ENCODE measurements at places on chromosomes 13 and 19.
A peak's percentile ranks its signal among the peaks of the same experiment; 100 is the strongest.

GRCh38 chr13:27024776-27025492 is 146.7 kb downstream of the USP12 start:
- DNase-seq = no peak

- peak; percentile 46 for DNase-seq
Observed at GRCh38 chr19:52660981-52661380, 22.8 kb upstream of the ZNF83 start.

GRCh38 chr13:111117961-111118360 is 2.9 kb downstream of the ARHGEF7 start:
- DNase-seq = no peak

GRCh38 chr13:37134411-37135041 is 29.1 kb upstream of the CSNK1A1L start:
- peak; percentile 99 for DNase-seq

GRCh38 chr13:28318496-28318895 is 176.4 kb downstream of the FLT1 start:
- no peak for DNase-seq

DNA sequence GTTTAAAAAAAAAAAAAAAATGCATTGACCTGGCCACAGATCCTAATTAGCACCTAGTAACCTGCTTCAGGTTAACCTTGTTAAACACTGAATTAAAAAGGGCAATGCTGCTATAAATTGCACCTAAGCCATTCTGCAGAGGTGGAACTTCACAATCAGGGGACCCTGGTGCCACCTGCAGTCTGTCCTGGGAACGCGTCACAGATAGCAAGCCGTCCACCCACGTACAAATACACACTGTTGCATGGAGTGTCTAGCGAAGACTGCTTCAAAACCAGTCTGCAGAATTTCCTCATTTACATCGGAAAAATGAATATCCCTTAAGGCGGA is 169.3 kb downstream of the COL4A1 start:
- no peak for DNase-seq

- no peak for DNase-seq
Observed at GRCh38 chr19:12833738-12834565, 427 bp downstream of the RTBDN start.

DNA sequence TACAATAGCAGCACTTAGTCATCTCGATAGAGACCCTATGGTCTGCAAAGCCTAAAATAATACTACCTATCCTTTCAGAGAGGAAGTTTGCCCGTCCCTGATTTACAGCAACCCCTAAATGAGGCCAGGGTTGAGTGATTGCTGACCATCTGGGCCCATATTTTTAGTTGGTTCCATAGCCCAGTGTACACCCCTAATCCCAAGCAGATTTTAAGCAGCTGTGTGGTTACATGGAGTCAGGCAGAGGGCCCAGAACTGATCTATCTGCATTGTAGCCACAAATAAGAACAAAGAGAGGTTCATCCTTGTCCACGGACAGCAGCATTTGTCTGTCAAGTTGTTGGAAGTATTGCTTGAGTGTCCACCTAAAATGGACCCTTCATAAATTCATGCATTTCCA is 148.2 kb downstream of the DCT start:
- DNase-seq = no peak

GRCh38 chr13:69796256-69796655 is 311.4 kb upstream of the ATXN8OS start:
- DNase-seq = no peak

DNA sequence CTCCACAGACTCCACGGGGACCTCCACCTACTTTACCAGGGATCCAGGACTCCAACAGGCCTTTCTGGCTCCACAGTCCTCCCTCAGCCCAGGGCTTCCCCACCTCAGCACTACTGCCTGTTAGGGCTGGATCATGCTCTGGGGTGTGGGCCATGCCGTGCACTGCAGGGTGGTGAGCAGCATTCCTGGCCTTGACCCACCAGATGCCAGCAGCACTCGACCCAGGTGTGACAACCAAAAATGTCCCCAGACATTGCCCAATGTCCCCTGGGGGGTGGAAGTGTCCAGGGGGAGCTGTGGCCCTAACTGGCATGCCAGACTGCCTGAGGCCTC is 42.0 kb downstream of the EPS15L1 start:
- no peak for DNase-seq

DNA sequence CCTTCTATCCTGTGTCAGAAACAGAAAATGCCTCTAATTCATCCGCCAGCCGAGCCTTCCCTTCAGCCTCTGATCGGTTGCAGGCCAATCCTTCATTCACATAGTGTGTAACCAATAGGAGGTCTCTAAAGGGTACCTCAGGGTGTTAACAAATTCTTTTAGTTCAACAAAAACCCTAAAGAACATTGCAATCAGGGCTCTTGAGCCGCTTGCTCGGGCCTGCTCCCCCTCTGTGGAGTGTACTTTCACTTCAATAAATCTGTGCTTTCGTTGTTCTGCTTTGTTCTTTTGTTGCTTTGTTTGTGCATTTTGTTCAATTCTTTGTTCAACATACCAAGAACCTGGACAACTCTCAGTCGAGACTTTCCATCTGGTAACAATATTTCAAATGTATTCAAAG is 366.5 kb downstream of the KCTD12 start:
- no peak for DNase-seq

- DNase-seq = peak; percentile 36
Observed at GRCh38 chr13:41004875-41005693, 14.0 kb downstream of the ELF1 start.

DNA sequence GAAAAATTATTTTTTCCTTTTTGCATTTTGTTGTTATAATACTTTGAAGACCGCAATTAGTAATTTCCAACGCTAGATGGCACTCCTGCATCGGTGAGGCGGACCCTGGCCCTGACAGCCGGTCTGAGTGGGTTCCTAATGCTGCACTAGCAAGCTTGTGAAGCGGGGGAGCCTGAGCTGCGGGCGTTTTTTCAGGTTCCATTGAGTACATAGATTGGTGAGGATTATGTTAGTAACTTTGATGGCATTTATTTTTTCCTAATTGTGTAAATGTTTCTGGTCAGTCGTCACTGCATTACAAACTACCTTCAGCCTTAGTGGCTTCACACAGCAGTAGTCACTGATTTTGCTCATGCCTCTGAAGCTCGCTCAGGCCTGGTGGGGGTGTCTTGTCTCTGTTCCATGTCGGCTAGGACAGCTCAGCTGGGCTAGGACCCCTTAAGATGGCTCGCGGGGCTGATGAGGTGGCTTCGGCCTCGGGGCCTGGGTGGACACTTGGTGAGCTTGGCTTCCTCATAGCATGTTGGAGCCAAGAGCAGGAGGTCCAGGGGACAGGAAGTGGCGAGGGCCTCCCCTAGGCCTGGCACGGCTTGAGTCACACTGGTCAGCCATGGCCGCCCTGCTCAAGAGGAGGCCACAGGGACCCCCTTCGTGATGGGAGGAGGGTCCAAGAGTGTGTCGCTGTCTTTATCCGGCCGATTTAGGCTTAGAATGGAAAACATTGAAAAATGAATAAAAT is 25.0 kb downstream of the ERCC5 start:
- peak; percentile 86 for DNase-seq

GRCh38 chr19:23345838-23346237 is 49.4 kb downstream of the ZNF91 start:
- DNase-seq = no peak

- no peak for DNase-seq
Observed at GRCh38 chr13:106786006-106786563, 218.1 kb upstream of the ARGLU1 start.

- DNase-seq = no peak
Observed at GRCh38 chr19:39708594-39708993, 4.3 kb downstream of the LGALS14 start.

DNA sequence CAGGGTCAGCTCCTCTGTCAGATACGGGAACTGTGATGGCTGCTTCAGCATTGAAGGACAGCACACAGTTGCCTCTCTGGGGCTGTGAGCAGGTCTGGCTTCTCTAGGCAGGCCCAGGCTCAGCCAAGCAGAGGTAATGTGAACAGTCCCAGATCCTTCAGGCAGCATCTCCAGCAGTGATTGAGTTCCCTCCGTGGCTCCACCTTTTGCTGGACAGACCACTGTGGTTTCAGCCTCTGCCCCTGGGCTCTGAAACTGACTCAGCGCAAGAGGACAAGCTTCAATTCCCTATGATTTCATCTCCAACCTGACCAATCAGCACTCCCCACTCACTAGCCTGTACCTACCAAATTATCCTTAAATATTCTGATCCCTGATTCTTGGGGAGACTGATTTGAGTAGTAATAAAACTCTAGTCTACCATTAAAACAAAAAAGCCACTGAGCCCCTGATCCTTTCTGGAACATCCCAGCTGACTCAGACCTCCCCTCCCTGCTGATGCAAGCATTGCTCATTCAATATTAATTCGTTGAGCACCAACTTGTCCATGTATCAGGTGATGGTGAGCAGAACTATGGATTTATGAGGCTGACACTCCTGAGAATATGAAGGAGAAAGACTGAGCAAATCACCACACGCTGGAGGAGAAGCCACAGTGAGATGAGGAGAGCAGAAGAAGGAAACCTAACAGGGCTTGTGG is 16.7 kb downstream of the GSX1 start:
- no peak for DNase-seq

DNA sequence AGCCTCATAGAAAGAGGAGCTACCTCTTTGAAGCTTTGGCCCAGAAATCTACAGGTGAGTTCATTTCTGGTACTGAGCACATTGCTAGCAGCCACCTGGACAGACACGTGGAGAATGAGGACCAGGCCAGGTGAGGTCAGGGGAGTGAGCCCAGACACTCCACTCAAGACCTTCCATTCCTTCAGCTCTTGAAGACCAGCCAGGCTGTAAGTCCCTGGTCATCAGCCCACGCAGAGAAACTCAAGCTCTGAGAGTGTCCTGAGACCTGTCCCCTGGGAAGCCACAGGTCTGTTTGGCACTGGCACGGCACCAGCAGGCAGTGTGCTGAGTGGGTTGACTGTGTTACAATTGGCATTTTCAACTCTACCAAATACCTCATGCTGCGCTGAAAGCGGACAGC is 27.4 kb downstream of the C13orf42 start:
- no peak for DNase-seq

GRCh38 chr19:34430738-34431625 is 2.8 kb downstream of the UBA2 start:
- peak; percentile 77 for DNase-seq

GRCh38 chr13:111472083-111472482 is 151.6 kb downstream of the TEX29 start:
- no peak for DNase-seq

DNA sequence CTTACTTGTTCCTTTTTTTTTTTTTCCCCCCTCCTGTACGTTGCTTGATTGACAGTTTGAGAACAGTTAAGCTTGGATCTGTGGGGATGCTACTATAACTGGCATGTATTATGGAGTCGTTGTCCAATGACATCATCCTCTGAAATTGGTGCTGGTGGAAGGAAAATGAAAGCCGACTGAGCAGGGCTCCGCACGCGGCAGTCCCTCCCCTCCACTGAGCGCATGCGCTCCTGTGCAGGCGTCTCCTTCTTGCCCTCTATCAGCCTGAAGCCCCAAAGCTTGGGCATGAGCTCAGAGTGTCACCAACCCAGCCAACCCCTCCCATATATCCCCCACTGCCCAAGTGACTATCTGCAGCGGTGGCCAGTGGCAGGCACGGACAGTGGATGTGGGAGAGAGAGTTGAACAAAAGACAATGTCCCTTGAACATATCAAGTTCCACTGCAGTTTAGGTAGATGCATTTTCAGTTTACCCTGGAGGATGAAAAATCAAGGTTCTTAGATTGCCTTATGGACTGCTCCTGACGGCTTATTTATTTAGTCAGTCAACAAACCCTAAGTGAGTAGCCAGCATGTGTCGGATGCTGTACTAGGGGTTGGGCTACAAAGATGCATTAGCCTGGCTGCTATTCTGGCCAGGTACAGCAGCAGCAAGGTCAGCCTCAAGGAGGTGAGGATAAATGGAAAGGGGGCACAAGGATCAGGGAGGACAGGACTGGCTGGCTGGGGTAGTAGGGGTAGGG is 20.8 kb downstream of the MBNL2 start:
- DNase-seq = no peak

DNA sequence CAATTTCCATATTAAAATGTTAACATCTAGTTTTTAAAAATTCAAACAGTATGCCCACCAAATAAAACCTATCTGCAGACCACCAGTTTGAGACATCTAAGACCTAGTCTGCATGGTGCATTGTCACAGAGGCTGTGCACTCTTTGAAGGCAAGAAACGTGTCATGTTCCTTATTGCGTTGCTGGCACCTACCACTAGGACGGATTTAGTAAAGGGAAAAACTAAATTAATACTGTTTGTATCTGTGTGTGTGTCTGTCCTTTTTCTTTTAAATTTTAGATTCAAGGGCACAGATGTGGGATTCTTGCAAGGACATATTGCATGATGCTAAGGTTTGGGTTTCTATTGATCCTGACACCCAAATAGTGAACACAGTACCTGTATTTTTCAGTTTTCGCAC is 481.4 kb downstream of the UQCRFS1 start:
- no peak for DNase-seq

DNA sequence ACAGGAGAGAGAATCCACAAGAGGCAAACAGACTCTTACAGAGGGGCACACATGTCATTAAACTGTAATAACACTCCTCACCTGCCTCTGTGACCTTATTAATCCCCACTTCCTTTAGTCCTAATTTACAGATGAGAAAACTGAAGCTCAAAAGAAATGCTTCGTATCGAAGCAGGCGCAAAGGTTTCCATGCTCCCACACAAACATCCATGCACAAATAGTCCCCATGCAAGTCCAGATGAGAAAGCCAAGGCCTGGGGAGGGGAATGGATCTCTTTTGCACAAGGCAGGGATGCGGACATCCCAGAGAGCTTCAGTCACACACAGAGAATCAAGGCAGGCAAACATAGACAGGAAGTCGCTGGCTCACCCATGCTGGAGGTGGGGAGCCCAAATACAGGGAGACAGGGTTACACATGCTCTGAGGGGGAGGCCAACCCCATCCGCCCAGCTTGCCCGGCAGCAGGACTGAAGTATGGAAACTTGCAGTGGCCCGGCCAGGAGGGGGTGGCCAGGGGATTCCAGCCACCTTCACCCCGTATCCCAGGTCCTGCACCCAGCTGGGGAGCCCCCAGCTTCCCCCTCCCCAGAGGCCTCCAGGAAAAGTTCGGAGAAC is 468 bp downstream of the S1PR5 start:
- no peak for DNase-seq

GRCh38 chr13:59748046-59748445 is 415.7 kb downstream of the DIAPH3 start:
- no peak for DNase-seq

- DNase-seq = no peak
Observed at GRCh38 chr13:39682310-39682709, 26.8 kb downstream of the COG6 start.

DNA sequence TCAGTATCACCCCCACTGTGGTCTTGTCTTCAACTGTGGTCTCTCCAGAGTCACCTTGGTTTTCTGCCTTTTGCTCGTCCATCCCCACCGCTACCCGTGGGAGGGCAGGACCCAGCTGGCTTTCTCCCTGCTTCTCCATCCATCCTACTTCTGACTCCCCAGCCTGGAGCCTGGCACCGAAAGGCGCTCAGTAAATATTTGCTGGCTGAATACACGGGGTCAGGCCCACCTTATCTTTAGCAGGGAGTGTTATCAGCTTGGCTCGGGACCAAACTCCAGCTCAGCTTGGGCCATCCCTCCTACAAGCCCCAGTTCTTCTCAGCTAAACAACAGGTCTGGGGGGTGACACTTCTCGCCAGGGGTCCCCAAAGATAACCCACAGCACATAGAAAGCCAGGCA is 62.0 kb upstream of the KLF2 start:
- no peak for DNase-seq
